Stimulated activated CD8-positive, alpha-beta memory T cell treated with anti-CD3 and anti-CD28 coated beads, Interleukin-7, amount 100 ng/mL, for 1 hour (primary cell): ENCODE measurements at places on chromosomes 6 and 20.

GRCh38 chr20:13809373-13809772 is 24.5 kb downstream of the NDUFAF5 start:
- no peak for DNase-seq

GRCh38 chr20:3863317-3863716 is 16.7 kb downstream of the MAVS start:
- DNase-seq: no peak

DNA sequence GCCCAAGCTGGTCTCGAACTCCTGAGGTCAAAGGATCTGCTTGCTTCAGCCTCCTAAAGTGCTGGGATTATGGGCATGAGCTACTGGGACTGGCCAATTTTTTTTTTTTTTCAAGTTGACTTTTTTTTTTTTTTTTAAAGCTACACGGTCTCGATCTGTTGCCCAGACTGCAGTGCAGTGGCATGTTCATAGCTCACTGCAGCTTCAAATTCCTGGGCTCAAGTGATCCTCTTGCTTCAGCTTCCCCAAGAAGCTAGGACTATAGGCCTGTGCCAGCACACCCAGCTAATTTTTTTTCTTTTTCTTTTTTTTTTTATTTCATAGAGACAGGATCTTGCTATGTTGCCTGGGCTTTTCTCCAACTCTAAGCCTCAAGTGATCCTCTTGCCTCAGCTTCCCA is 59.5 kb downstream of the NCOA3 start:
- DNase-seq: no peak

GRCh38 chr6:35400901-35401311 is 51.2 kb upstream of the FANCE start:
- DNase-seq: no peak
